ENCODE measurements at places on chromosomes 4 and X.

- DNase-seq, result no peak
Observed at GRCh38 chrX:136047969-136048368, 62.7 kb downstream of the SLC9A6 start.

GRCh38 chr4:16224264-16225166 is 1.8 kb downstream of the TAPT1 start:
- no peak for DNase-seq

- no peak for DNase-seq
Observed at GRCh38 chrX:10032147-10032546, 65.0 kb downstream of the CLDN34 start.

DNA sequence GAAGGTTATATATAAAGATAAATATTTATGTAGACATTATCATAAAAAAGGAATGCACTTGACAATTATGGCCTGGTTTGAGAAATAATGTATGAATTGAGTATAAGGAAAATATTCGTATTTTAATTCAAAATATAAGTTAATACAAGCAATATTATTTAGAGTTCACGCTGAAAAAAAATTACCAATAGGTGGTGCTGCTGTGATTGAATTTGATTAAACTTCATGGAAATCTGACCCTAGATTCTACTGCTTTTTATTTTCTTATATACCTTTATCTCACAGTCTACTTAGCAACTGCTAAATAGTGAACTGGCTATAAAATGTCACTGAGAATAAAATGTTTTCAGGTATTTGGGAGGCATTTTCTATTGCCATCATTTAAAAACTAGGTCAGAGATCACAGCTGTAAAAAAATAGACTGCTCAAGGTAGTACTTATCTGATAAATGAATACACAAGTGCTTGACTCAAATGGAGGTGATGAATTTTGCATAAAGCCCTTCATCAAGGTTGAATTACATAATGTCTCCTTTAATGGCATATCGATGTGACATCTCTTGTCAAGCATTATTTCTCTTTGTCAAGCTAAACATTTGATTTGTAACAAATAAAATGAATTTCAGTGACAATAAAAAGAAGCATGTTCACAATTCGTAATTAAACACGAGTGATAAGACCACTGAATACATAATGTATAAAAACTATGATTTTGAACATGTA is 1638.8 kb upstream of the PCDH7 start:
- no peak for DNase-seq

- DNase-seq, result no peak
Observed at GRCh38 chr4:27000820-27001219, 140.2 kb downstream of the STIM2 start.

DNA sequence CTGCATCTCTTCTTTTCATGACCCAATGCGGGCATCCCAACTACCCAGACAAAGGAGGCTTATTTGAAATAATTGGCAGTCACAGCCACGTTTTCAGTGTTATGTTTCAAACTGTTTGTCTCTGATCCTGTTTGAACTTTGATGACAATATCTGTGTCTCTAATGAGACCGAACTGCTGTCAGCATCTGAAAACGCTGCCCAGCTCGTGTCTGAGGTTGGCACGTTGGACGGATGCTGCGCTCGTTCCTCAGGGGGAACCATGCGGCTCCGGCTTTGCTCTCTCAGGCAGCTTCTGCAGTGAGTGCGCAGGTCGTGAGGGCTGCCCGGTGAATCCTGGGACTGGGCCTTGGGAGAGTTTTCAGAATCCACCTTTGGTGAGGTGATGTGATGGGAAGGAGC is 58.4 kb upstream of the SORBS2 start:
- DNase-seq, result peak; percentile 11

- no peak for DNase-seq
Observed at GRCh38 chr4:140211161-140211560, 57.2 kb upstream of the MAML3 start.

GRCh38 chr4:184475096-184475461 is 729 bp upstream of the IRF2 start:
- peak; percentile 17 for DNase-seq

DNA sequence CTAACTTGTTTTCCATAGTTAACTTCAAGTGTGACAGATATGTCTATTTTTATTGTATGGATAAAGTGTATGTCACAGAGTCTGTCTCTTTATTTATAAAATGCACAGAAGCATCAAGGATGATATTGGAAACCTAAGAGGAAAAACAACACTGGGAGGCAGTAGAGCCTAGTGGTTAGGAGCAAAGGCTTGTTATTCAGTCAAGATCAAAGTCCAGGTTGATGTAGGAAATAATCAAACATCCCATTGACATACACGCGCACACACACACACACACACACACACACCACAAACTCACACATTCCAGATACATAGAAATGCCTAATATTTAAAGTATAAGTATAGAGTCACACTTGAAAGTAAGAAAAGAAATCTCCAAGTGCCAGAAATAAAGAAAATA is 206.8 kb downstream of the CHRDL1 start:
- DNase-seq, result no peak

DNA sequence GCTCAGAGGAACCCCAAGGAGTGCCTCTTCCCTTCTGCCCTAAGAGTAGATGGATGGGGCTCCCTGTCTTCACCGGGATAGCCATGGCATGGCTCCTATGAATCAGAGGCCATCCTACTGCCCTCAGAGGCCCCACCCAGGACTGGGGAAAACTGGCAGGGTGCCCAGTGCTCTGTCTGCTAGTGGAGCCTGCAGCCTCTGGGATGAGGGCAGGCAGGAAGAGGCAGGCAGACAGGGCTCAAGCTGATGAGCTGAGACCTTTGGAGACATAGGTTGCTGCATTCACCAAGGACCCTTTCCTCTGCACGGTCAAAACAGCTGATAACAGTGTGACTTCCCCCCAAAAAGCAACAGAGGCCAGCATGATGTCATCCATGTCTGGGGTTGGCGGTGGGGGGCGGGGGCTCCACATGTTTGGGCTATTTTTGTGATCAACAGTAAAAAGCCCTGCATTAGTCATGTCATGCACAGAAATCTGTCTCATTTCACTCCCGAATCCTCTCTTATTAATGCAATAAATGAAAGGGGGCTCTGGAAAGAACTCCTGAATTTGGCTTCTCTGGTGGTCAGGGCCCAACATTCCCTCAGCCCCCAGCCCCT is 207.6 kb upstream of the MAMLD1 start:
- no peak for DNase-seq

DNA sequence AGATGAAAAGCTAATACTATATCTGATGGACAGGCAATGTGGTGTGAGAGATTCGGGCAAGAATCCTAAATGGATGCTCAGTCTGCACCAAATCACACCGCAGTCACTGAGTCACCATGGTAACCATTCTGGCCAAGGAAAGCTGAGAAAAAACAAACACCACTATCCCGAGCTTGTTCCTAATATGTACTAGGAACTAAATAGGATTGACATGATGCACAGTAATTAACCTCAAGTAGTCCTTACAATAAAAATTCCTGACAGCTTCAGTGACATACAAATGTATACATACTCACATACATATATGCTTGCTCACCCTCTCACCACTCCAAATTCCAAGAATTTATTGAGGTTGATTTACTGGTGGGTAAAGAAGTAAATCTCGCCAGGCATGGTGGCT is 1.1 kb upstream of the RAB40A start:
- DNase-seq, result no peak

DNA sequence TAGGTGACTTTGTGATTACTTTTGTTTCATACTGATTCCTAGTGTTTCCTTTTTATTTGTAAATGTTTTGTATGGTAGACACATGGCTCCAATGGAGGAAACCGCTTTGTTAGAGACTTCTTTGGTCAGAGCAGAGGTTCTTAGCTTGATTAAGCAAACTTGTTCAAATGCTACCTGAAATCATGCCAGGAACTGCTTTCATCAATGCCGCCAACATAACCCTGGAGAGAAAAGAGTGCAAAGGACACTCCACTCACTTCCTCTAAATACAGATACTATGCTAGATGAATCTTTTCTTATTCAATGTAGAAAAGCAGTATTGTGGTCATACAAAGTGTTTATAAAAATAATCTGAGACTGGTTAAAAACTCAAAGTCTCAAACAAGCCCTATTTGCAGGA is 25.7 kb upstream of the COX7B2 start:
- DNase-seq, result no peak

DNA sequence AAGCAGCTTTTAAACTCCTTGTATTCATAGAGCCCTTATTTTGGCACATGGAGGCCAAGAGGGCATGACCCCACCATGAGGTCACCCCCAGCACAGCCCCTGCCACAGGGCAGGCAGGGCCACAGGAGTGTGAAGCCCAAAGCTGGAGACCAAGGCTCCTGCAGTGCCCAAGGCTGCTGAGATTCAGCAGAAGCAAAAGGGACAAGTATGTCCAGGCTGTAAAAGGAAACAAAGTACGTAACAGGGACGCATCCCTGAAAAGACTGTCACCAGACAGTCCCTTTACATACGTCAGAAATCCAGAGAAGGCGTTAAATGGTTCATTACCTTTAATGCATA is 18.9 kb downstream of the GAK start:
- DNase-seq, result no peak

DNA sequence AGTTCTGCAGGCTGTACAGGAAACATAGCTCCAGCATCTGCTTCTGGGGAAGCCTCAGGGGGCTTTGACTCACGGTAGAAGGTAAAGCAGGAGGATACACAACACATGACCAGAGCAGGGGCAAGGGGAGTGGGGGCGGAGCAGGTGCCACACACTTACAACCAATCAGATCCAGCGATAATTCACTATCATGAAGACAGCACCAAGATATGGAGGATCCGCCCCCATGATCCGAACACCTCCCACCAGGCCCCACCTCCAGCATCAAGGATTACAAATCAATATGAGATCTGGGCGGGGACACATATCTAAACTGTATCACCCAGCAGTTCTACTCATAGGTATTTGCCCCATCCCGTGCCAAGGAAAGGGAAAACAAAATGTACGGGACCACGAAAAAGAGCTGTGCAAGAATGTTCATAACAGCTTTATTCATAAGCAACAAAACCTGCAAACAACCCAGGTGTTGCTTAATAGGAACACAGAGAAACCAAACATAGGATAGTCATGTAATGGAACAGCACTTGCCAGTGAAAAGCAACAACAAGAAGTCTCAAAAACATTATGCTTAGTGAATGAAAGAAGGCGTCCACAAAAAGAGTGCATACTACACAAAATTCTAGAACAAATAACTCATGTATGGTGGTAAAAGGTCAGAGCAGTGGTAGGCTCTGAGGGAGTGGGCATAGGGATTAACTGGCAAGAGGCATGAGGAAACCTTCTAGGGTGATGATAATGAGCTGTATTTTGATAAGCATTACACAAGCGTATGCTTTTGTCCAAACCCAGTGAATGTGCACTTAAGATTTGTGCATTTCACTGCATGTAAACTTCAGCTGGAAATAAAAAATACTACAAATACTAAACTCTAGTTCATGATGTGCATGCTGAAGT is 130.9 kb upstream of the FAM9B start:
- no peak for DNase-seq

DNA sequence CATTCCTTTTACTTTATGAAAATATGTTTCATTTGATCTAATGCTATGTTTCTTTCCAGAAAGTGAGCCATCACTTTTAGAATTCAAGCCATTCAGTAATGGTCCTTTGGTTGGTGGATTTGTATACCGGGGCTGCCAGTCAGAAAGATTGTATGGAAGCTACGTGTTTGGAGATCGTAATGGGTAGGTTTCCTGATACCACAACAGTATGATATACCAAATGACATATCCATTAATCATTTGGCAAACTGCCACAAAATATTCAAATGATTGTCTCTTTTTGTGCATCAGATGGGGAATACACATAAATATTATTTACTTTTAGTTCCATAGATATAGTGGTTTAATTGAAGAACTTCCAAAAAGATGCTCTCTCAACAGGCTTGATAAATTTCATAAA is 68.2 kb downstream of the HHIP start:
- no peak for DNase-seq

DNA sequence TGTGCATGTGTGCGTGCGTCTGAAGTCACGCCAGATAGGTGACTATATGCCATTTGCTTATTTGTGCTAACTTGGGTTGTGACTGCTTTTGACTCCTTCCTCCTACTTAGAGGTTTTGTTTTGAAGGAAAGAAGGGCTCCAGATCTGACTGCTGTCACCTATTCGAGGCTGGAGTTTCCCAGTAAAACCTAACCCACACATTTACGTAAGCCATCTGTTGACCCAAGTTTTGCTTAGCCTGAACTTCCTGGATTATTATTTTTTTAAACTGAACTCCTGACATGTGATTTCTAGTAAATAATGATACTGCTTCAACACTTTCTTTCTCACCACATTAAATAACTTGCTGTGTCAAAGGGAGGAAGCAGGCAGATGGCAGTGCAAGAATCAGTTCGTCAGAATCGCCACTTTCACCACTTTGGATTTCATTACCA is 41.5 kb downstream of the DTHD1 start:
- DNase-seq, result no peak

- no peak for DNase-seq
Observed at GRCh38 chr4:82430964-82431745, 765 bp downstream of the ENOPH1 start.

DNA sequence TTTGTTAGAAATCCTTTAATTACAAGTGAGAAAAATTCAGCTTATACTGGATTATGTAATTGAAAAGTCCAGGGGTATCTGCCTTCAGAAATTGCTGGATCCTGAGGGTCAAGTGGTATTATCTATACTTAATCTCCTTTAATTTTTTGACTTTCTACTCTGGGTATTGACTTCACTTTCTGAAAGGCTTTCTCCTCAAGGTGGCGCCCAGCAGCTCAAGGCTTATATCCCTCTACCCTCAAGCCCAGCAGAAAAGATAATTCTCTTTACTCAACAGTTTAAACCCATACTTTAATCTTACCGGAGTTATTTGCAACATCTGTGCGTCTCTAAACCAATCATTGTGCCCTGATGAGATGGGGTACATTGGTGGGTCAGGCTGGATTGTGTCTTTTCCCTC is 129.5 kb downstream of the LARP7 start:
- DNase-seq, result no peak

DNA sequence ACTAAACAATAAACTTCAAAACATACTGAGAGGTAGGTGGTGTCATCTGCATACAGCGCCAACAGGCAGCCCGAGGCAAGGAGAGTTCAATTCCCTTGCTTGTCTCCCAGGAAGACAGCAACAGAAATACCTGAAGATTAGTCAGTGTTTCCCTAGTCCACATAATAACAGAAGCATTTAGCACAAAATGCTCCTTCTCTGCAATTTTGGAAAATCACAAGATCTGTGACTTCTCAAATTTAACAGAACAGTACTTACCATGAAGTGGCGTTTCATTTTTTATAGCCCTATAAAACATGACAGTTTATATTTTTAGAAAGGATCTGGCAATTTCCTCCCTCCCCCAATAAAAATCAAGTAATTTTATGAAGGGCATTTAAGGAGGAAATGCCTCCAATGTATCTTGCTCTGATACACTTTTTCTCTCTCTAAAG is 67.1 kb upstream of the MYOZ2 start:
- no peak for DNase-seq

DNA sequence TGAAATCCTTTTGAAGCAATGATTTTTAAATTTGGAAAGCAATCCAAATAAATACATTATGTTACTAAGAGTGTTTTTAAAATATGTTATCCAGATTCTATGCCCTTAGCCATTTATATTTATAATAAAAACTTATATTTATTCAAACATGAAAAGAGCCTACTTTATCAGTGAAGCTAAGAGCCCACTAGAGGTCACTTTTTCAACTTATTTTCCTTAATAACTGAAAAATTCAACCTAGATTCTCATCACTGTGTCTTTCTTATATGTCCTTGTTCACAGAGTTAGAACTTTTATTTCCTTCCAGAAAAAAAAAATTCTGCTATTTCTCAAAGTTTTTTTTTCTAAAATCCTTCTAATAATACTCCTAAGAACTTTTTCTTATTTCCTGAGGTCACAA is 23.9 kb downstream of the PRDM8 start:
- DNase-seq, result no peak

- no peak for DNase-seq
Observed at GRCh38 chr4:83329521-83330110, 5.0 kb downstream of the HPSE start.
